ENCODE measurements at places on chromosomes 11 and 22. TPM values are rescaled to one million over a fixed set of nuclear protein-coding genes. Genes with fewer than 3 reads are reported as not detected.

GRCh38 chr11:19772480-19772879, 59.8 kb downstream of the NAV2 start:
- no peak for DNase-seq

- DNase-seq = no peak
Observed at GRCh38 chr11:135017296-135017695, 605.3 kb upstream of the B3GAT1 start.

- DNase-seq = no peak
Observed at GRCh38 chr11:105220121-105220520, 80.6 kb upstream of the CARD18 start.

GRCh38 chr11:101345891-101346290, 216.3 kb upstream of the PGR start:
- no peak for DNase-seq

DNA sequence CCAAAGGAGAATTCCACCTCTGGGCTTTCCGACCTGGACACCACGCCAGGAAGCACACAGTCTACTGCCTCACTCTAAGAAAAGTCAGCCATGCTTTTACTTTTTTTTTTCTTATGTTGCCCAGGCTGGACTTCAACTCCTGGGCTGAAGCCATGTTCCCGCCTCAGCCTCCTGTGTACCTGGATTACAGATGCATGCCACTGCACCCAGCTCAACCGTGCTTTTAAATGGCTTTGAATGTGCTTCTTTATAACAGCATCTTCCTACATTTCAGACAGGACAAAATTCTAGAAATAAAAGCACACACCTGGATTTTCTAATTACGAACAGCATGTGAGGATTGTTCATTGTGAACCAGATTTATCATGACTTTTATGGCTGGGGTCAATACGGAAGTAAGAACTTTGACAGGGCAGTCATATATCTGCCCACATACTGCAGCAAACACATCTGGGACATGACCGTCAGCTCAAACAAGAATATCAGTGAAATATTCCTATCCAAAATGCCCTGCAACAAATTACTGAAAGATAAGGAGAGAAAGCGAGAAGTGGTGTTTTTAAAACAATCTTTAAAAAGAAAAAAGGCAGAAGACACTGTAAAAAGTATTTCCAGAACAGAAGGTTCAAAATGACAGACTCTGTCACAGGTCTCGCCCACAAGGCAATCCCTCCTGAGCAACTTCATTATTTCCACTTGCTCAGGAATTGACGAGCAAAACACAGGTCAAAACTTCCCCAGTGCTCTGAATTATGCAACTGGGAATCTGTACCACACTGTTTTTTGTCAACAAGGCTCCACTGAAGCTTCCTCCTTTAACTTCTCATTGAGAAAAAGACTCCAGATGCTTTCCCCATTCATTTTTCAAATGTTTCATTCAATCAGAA, 42.1 kb downstream of the PACSIN2 start:
- no peak for DNase-seq

DNA sequence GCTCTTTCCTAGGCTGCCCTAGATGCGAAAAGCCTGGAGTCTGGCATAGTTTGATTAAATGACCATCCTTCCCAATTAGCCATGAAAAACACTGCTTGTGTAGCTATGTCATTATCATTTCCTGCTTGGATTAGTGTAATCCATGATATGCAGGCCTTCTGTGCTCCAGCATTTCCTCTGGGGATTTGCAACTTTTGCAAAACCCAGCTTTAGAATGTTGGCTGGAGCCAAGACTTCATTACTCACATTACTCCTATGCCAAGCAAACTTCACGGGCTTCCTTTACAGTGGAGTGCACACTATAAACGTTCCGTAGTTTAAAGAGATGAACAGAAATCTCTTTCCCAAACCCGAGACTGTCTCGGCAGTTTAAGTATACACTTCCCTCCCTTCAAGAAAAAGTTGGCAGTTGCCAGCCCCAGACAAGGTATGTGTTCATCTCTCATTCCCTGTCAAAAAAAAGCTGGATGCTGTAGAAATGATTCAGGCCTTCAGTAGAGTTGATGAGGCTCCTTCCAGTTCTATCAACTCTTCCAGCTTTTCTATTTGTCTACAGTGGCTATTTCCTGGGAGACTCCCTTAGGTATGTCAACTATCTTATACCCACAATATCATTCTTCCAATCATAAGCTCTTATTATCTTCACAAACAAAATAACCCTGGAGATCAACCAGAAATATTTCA, 180.0 kb downstream of the MAML2 start:
- no peak for DNase-seq

DNA sequence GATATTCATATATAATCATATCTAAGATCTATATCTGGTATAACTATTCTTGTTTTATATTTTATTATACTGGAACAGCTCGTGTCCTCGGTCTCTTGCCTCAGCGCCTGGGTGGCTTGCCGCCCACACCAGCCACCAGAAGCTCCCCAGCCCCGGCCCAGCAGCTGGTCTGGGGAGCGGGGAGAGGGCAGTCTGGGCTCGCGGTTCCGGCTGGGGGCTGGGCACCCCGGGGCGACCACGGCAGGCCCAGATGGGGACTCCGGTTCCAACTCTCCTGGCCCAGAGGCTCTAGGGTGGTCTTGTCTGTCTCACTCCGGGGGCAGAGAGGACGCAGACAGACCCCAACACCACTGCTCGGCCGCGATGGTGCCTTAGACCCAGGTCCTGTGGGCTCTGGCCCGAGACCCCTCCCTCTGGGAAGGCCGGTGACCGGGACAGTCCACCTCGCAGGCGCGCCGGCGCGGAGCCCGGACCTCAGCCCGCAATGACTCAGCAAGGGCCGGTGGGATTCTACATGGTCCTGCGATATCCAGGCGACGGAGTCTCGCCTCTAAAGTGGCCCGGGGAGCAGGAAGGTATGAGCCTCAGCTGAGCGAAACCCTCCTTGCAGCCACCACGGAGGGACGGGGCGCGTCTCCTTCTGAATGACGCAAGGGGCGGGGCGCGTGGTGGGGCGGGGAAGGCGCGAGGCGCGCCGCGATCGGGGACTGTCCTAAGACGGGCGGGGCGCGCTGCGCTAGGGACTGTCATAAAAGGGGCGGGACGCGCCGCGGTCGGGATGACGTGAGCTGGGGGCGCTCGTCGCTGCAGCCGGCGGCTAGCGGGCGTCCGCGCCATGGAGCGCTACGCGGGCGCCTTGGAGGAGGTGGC, at the start of gene DGCR6:
Gene DGCR6 (plus strand): TSS at position 781 of the 870 bp plus-strand sequence. CDS start 55 bp downstream, at position 836.
- no peak for DNase-seq

DNA sequence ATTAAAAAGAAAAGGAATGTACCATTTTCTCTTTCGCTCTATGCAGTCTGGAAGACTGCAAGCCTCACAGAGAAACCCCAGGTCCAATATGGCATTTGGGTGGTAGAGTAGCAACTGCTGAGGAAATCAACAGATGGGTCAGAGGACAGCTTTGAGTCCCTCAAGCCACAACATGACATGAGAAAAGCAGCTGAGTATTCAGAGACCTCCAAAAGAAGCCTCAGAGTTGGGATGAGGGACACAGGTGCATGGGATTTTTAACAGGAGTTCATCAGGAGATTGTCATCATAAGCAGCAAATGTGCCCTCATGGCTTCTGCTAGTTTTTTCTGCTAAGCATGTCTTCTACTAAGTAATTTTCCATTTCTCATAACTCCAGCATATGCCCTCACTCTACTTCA, 111.6 kb downstream of the BLID start:
- DNase-seq = no peak

DNA sequence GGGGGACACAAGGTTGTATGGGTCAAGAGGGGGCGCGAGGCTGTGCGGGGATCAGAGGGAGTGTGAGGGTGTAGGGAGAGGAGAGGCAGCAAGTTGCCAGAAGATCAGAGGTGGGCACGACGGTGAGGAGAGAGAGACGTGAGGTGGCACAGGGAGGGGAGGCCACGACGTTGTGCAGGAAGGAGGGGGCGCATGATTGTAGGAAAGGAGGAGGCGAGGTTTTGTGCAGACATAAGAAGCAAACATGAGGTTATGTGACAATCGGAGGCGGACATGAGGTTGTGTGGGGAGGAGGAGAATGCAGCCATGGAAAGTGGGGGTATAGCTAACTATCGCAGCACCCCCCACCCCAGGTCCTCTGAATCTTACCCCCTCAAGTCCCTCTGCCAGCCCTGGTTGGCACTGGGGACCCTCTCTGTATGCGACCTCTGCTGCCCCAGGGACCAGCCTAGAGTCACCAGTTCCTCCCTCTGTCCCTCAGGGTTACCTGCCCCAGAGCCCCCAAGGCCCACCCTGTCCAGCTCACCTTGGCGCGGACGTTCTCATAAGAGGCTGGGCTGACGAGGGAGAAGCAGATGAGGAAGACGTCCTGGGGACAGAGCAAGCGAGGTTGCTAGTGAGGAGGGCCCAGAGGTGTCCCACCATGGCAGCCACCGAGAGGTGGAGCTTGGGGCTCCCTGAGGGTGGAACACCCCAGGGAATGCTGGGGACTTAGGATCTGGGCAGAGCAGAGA, 12.5 kb downstream of the RAC2 start:
- DNase-seq = peak; percentile 80

- peak; percentile 48 for DNase-seq
Observed at GRCh38 chr22:49887064-49887451, 31.2 kb downstream of the ALG12 start.

DNA sequence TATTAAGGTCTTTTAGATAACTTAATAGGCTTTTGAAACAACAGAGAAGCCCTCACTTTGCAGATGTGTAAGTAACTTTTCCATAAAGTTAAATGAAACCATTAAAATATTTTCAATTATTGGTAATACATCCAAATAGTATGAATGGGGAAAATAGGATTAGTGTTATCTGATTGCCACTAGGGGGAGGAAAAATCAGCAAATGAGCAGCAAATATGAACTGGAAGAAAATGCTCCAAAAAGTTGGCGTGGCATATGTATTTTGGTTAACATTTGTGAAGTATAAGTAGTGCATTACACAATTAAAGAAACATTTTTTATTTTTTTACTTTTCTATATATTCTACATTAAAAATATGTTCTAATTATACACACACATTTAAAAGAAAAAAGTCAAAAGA, 259.8 kb upstream of the ANO5 start:
- DNase-seq = no peak

DNA sequence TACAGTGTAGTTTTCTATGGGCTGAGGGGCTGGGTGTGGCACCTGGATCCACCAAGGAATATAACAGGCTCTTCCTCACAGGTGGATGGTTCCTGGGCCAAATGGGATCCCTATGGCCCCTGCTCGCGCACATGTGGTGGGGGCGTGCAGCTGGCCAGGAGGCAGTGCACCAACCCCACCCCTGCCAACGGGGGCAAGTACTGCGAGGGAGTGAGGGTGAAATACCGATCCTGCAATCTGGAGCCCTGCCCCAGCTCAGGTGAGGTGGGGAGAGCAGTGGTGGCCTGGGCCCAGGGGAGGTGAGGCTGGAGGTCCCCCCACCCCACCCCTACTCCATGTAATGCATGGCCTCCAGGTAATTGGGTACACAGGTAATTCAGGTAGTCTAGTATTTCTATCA, 20.7 kb downstream of the ADAMTS15 start:
- no peak for DNase-seq

DNA sequence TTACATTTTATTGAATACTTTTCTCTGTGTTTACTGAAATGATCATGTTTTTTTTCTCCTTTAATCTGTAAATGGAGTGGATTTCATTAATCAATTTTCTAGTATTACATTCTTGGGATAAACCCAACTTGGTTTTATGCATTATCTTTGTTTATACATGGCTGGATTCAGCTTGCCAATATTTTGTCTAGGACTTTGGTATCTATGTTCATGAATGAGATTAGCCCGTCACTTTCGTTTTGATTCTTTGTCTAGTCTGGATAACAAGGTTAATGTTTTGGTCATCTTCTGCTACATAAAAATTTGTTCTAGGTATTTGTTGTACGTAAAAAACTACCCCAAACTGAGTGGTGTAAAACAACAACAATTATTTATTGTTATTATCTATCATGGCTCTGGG, 127.9 kb upstream of the PAX6 start:
- no peak for DNase-seq

GRCh38 chr11:128359515-128359914, 227.8 kb downstream of the ETS1 start:
- DNase-seq = no peak

DNA sequence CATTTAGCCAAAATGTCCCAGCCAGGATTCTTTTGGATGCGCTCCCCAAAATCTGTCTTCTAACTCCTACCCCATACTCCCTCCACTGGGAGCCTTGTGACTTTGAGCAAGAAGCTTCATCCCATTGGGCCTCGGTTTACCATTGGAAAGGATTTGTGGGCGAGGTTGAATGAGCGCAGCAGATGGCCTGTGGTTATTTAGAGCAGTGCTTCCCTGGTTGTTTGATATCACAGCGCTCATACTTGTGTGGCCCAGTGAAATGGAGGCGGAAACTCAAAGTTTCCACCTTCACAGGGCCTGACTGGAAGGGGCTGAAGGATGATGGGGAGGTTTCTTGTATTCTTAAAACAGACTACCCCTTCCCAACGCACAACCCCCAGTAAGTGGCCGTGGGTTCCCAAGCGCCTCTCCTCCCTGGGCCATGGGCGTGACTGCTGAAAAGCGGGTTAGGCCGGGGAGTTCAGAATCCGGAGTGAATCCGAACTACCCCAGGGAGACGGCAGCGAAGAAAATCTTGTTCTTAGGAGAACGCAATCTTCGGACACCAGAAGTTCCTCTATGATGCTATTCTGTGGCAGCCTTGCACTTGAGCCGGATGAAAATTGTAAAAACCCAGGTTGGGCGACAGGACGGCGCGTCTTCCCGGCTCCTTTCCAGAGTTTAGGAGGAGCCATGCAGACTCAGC, 1.2 kb upstream of the ATF4 start:
- DNase-seq = no peak

- DNase-seq = no peak
Observed at GRCh38 chr22:45731041-45731797, 59.6 kb downstream of the ATXN10 start.

DNA sequence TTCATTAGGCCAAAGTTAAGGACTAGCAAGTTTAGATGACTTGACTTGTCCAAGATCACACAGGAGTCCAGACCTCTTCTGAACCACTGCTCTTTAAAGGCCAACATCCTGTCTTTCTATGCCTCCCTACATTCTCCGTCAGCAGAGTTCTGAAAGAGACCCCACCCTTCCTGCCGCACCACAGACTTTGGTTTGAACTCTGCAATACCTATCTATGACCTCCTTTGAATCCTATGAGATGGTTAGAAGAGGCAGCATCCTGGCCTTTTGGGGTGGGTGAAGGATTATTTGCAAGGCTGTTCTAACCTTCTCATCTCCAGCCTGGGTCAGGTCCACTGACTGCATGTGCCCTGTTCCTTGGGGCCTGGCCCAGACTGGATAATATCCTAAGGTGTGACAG, 4.3 kb upstream of the RRM1 start:
- DNase-seq = no peak

Gene SEC14L6
- total RNA-seq = 1.2 TPM

Gene PGA4
- not detected for total RNA-seq

Gene FAM227A
- total RNA-seq = 1.5 TPM

Gene TLCD5
- 8.8 TPM for total RNA-seq

Gene MRGPRF
- total RNA-seq = 1.6 TPM

Gene NPTXR
- total RNA-seq = 37.5 TPM

Gene CFAP68
- total RNA-seq = 12.7 TPM

Gene BIRC2
- 55.2 TPM for total RNA-seq

Data from chondrocyte (in vitro differentiated cells).